ENCODE measurements at places on chromosomes 1 and 21.

- DNase-seq = no peak
These were observed 85.1 kb downstream of the BCAR3 start for GRCh38 chr1:93596329-93597089.

DNA sequence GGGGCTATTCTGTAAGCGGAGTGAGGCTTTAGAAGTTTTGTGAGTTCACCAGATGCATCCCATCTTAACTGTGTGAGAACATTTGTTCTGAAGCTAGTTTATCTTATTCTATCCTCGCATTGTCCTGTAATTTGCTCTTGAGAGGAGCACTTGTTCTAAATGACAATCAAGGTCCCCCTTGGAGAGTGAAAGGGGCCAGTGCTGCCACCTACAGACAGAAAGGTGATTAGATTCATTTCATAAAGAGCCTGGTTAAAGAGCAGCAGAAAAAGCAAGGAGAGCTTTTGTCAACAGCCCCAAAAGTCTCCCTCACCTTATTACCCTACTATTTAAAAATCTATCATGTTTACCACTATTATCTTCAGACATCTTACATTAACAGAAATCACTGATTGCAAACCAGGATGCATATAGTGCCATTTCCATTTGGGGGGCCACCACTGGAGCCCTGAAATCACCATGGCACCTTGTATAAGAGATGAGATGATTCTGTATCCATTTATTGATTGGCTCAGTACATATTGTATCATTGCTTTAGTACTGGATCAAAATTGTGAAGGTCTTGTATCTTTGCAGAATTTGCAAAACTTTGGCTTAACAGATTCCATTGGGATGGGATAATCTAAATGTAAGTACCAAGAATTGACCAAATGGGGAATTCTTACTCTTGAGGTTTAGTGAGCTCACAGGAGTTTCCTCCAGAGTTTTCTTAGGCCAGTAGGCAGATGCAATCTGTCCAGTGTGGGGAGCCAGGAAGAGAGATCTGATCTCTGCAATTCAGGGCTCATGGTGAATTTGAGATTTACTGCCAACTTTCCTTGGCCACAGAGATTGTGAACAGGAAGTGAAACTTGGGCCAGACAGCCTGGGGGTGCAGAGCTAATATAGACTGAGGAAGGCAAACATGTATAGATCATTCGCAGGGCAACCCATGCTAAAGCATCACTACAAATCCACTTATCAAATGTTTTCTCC, 64.3 kb upstream of the TRABD2B start:
- DNase-seq = peak; percentile 61

GRCh38 chr21:41678924-41679318, 87.9 kb downstream of the RIPK4 start:
- DNase-seq = peak; percentile 96

- DNase-seq = no peak
These were observed 112.1 kb downstream of the RUNX1 start for GRCh38 chr21:34936883-34937563.

DNA sequence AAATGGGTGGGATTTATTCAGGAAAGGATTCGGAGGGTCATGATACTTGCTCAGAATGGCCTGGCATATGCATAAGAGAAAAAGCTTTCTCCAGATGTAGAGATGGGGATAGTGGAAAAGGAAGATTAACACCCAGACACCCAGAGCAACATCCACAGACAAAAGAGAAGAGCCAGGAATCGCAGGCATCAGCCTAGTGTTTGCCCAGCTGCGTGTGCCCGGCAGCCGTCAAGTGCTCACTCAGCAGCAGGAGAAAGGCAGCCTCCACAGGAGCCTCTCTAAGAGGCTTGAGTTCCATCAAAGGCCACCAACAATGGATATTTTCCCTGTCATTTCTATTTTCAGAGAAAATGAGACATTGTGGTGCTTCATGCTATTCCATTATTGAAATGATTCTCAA, 54.7 kb downstream of the NTPCR start:
- DNase-seq = no peak

DNA sequence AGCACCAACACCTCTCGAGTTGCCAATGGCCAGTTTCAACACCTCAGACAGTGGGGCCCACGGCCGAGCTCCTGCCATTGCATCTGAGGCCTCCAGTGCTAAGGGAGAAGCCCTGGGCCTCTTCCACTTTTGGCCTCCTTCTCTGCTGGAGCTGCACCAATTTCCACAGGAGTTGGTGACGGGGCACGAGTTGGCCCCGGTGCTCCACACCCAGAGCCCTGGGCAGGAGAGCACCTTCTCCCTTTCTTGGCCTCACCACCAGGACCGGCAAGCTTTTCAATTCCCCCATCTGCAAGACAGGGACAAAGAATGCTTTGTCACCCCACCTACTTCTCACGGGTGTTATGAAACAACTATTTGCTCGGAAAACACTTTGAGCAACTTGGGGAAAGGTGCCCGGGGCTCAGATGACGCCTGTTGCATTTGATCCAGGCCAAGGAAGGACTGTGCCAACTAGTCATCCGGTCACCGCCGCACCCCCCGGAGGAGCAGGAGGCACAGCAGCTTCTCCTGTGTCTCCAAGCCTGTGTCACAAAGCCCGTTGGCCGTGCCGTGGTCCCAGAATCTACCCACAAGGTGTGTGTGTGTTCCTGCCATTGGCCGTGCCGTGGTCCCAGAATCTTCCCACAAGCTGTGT, 55.2 kb downstream of the TOMM20 start:
- DNase-seq = no peak

- DNase-seq = no peak
These were observed 31.9 kb downstream of the UMODL1 start for GRCh38 chr21:42102991-42103390.

DNA sequence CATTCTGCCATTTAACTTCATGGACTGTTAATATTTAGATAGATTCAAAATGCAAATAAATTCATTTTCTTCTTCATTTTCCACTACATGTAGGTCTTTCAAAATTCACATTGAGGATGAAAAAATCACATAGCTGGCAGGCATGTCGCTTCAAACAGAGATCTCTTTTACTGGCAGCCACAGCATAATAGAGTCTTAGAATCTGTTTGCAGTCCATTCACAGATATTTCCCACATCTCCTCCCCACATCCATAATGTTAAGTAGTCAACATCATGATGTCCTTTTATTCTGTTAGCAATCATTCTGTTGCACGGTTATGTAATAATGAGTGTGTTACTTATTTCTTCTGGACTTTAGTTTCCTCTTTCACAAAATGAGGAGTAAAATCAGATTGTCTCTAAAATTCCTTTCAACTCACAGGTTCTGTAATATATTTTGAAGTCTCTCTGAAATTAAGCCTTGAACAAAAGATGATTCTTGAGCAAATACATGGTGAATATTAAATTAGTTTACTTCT, 257.5 kb upstream of the SNX7 start:
- DNase-seq = no peak

DNA sequence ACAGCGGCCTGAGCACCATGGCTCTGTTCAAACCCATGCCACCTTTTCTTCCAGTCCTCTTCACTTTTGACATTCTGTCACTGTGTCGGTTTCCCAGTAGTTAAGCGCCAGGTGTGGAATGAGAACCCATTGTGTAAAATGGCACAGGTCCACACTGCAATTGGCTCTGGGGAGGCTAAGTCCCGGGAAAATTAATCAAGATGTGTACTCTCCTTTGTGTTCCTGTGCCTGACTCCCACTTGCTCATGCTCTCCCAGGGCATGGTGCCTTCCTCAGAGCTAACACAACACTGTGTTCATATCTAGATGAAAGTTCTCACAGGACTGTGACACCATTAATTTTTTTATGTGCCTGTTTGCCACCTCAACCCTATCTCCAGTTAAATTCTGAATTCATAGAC, 59.0 kb upstream of the BTG3 start:
- DNase-seq = no peak

- DNase-seq = peak; percentile 69
These were observed 14.1 kb downstream of the TTC3 start for GRCh38 chr21:37087188-37087587.

DNA sequence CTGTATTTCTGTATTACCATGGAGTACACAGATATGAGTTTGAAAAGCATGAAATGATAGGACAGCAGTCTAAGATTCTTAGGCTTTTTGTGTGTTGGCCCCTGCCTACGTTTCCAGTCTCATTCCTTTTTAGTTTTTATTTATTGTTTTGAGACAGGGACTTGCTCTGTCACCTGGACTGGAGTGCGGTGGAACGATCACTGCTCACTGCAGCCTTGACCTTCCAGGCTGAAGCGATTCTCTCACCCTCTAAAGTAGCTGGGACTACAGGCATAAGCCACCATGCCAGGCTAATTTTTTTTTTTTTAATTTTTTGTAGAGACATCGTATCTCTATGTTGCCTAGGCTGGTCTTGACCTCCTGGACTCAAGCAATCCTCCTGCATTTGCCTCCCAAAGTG, 3.8 kb downstream of the RAVER2 start:
- DNase-seq = no peak

GRCh38 chr1:150234566-150235293, 1.2 kb downstream of the ANP32E start:
- peak; percentile 82 for DNase-seq
